HFF-Myc (cell line): ENCODE measurements at places on chromosomes 12 and 14.

DNA sequence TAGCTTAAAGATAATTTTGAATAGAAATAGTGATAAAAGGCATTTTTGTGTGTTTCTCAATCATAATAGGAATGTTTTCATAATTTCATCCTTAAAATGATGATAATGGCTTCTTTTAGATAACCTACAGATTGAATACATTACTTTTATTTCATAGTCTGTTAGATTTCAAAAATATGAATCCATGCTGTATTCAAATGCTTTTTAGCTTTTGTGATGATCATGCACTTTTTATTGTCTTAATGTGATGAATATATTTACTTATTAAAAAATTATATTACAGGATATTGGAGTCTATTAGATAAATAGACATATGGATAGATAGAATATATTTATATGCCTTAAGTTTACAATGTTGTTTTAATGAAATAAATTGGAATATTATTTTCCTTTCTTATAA lies 886.8 kb upstream of the NOVA1 start:
- DNase-seq = no peak

- no peak for DNase-seq
Observed at GRCh38 chr12:119202544-119202943, 23.8 kb downstream of the HSPB8 start.

DNA sequence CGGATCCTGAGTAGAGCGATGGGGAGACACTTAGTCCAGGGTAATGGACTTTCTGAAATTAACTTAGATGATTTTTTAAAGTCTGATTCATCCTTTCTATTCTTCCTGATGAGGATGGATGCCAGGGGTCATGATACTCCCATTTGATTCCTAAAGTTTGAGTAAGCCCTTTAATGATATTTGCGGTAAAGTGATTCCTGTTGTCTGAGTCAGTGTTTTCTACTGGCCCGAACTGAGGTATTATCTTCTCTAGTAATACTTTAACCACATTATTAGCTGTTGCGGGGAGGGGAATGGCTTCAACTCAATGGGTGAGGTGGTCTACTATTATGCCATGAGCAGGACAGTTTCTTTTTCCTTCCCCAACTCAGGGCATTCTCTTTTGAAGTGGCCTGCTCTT lies 111.6 kb downstream of the RIN3 start:
- peak; percentile 84 for DNase-seq

DNA sequence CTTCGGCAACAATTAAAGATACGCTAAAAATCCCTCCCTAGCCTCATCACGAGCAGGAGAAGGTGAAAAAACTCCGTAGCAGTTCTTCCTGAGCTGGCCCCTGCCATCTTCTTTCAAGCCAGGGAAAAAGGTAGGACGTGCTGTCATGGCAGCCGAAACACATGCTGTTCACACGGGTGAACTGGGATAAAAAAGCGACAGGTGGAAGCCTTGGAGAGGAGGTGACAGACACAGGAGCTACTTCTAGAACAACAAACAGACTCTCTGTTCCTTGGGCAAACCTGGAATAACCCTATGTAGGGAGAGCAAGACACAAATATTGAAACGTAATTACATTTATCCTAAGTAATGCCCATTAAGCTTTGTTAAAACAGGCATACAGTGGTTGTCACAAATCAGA lies 81.3 kb downstream of the KCNK10 start:
- no peak for DNase-seq

GRCh38 chr12:49983892-49984291 lies 11.1 kb downstream of the AQP6 start:
- DNase-seq = peak; percentile 82
